ENCODE measurements at places on chromosomes 5 and 9.

DNA sequence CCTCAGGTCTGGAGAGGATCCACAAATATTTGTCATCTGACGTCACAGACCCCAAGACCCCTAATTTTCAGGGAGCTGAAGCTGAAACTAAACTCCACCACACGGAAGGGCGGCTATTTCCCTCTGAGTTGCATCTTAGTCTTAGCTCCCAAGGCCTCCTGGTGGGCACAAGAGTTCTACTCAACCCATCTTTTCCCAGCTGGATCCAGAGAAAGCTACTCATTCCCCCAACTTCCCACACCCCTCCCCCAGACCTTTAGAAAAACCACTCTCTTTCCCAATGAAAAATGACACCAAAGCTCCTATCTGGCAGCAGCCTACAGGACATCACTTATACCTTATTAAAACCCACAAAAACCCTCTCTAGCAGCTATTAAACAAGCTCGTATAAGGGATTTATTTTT, 67.1 kb upstream of the SLC1A1 start:
- DNase-seq = no peak

DNA sequence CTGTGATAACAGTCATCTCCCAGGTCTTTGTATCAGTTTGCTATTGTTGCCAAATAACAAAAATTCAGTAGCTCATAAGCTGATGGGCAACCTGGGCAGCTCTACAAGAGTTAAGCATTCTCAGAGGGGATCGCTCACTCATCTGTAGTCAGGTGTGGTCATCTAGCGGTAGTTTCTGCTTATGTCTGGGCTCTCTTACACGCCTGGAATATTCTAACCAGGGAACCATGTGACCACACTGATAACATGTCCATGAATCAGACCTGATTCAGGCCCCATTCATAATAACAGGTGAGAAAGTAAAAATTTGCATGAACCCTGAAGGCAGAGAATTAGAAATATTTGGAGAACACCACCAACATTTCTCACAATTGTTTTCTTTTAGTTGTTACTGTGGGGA, 576.1 kb downstream of the SLCO4C1 start:
- no peak for DNase-seq

DNA sequence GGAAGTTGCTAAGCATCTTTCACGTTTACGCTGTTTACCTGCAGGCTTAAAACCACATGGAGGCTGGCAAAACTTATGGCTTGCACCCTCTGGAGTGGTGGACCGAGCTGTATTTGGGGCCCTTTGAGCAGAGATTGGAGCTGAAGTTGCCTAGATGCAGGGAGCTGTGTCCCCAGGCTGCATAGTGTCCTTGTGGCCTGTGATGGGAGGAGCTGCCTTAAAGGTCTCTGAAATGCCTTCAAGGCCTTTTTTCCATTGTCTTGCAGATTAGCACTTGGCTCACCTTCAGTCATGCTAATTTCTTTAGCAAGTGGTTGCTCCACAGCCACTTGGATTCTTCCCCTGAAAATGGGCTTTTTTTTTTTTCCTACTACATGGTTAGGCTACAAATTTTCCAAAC, 81.5 kb upstream of the CHD1 start:
- DNase-seq = no peak

GRCh38 chr5:131745703-131746102, 51.1 kb downstream of the FNIP1 start:
- no peak for DNase-seq

- no peak for DNase-seq
These were observed 154.7 kb downstream of the NXNL2 start for GRCh38 chr9:88689509-88690298.

GRCh38 chr5:98259595-98259994, 513.9 kb upstream of the RGMB start:
- no peak for DNase-seq

DNA sequence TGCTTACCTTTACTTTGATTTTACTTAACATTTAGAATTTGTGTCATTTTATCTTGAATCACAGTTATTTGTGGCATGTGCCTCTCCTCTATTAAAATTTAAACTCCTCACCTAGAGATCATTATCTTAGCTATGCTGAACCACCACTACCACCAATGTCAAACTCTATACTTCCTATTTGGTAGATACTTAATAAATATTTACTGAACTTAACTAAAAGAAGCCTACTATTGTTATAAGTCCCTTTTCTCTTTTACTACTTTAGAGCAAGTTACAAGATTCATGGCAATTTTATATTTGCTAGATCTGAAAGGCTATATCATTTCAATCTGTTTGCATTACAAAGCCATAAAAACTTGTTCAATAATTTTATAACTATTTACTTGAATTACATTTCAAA, 273.3 kb upstream of the CCNH start:
- DNase-seq = no peak

GRCh38 chr9:35609001-35609819, 4.1 kb downstream of the TESK1 start:
- no peak for DNase-seq

GRCh38 chr9:113988385-113989016, 89.6 kb downstream of the AMBP start:
- DNase-seq = no peak

DNA sequence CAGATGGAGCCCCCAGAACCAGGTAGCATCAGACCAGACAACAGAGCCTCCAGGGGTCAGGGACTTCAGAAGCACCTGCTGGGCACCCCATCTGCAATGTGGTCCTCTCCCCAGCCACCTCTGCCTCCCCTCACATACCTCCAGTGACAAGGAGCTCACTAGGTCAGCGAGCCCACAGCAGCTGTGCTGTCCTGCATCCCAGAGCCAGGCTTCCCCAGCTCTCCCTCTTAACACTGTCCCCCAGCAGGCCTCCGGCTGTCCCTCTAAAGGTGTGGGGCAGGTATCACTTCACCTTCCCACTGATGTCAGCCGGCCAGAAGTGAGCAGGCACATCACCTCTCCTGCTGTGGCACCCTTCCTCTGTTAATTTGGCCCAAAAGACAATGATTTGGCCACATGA, 83.6 kb downstream of the LMX1B start:
- DNase-seq = no peak

DNA sequence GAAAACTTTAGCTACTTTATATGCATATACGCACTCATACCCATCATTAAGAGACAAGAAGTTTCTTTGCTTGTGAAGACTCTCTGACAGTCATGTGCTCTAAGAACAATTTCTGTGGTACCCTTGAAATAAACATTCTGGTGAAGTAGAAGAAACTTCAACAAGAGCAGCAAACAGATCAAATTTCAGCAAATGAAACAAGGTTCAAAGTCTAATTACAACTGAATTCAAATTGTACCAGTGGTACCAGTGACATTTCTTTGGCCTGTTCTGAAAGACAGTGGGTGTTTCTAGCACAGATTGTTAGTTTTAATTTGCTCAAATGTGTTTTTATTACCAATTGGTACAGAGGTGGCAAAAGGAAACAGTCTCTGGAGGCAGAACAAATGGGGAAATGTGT, 391.0 kb downstream of the CHSY3 start:
- no peak for DNase-seq

- DNase-seq = no peak
These were observed 35.9 kb downstream of the STOM start for GRCh38 chr9:121333950-121334773.

DNA sequence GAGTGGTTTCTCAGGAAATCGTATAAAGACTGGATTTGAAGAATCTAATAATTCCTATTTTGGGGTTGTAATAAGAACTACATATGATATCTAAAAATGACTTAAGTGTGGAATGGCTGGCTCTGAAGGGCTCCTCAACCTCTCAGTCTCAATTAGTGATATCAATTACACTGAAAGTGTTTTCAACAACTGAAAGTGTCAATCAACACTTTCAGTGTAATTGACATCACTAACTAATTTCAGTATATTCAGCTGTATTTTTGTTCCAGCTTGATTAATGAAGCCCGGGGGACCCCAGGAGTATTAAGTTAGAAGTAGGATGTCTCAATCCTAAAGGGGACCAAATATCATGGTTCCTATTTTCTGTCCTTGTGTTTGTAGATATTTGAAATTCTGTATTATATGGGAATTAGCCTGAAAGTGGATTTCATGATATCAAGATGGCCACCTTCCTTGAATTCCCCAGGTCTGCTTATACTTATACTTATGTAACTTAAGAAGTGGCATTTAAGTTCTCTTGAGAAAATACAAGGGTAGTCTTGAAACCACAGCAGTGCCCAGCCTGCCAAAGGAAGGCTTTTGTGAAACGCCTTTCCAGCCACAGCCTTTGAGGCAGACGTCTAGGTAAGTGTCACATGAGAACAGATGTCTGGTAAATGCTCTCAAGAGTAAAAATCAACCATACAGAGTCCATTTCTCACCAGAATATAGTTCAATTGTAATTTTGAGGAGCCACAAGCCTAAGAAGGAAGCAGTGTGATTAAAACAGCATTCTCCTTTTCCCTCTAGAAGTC, 4.6 kb downstream of the BASP1 start:
- DNase-seq = peak; percentile 26

GRCh38 chr5:74641735-74642542, 1.4 kb upstream of the ENC1 start:
- DNase-seq = peak; percentile 93

Measured in fibroblast of pulmonary artery (primary cell).